ENCODE measurements at places on chromosomes 1 and 21.

- no peak for DNase-seq
These were observed 411.3 kb downstream of the PTPRU start for GRCh38 chr1:29647581-29647980.

- no peak for DNase-seq
These were observed 1442.6 kb upstream of the B3GALT2 start for GRCh38 chr1:194629011-194629410.

DNA sequence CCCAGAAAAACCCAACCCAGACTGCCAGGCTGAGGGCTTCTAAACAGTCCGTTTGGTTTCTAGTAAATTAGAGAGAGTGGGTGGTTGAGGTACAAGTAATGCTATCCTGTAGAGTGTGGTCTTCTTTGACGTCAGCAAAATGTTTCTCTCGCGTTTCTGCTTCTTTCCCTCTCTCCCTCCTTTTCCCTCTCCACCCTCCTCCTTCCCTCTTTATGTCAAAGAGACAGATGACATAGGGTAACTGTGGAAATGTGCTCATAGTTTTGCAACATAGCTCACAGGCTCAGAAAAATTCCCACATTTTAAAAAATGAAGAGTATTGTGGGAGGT, 158.3 kb downstream of the TOMM20 start:
- no peak for DNase-seq

DNA sequence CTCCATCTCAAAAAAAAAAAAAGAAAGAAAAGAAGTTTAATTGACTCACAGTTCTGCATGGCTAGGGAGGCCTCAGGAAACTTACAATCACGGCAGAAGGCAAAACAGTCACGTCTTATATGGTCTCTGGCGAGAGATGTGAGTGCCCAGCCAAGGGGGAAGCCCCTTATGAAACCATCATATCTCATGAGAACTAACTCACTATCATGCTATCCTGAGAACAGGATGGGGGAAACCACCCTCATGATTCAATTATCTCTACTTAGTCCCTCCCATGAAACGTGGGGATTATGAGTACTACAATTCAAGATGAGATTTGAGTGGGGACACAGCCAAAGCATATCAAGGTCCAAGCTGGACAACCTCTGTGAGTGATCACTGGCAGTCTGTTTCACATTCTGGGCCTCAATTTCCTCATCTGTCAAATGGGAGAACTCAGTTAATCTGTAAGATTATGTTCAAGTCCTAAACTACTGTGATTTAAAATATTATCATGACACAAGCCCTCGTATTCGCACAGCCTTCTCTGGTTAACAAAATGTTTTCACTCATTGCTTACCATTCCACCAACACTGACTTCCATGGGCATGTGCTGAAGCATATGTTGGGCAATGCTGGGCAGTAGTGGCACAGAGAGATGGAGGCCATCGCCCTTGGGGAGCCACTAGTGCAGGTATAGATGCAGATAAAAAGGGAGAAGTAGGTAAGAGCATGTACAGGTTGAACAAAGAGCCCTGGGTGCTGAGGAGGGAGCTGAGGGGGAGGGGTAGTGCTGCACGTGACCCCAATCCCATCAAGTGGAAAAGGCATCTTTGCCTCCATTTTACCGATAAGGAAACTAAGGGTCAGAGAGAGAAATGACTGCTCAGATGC, 46.2 kb upstream of the SLC2A1 start:
- no peak for DNase-seq

- DNase-seq: peak; percentile 72
These were observed 2.4 kb downstream of the NTPCR start for GRCh38 chr1:232952514-232953499.

DNA sequence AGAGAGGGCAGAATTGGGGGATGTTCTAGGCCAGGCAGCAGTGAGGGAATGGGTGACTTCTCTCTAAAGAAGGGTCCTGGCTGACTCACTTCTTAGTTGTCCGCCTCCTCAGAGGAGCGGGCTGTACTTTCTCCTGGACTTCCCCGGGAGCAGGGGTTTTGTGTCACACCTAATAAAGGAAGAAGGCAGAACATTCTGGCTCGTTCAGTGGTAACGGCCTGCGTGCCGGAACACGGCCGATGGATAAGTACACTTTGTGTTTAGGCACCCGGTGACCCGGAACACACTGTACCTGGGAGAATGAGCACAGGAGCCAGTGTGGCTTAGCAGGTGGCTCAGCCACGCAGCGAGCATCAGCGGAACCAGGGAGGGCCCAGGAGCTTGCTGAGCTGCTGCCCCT, 84.7 kb downstream of the FBXO2 start:
- DNase-seq: no peak

DNA sequence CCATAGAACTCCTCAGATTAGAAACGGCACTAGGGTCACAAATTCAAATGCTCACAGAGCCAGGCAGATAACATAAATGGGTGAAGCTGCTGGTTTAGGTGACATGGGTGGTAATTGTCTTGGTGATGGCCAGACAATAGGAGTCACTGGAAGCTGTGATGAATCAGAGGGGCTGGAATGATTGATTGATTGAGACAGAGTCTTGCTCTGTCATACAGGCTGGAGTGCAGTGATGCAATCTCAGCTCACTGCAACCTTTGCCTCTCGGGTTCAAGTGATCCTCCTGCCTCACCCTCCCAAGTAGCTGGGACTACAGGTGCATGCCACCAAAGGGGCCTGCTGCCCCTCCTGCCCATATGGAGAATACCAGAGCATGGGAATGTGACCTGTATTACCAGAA, 63.0 kb downstream of the HIVEP3 start:
- DNase-seq: no peak

DNA sequence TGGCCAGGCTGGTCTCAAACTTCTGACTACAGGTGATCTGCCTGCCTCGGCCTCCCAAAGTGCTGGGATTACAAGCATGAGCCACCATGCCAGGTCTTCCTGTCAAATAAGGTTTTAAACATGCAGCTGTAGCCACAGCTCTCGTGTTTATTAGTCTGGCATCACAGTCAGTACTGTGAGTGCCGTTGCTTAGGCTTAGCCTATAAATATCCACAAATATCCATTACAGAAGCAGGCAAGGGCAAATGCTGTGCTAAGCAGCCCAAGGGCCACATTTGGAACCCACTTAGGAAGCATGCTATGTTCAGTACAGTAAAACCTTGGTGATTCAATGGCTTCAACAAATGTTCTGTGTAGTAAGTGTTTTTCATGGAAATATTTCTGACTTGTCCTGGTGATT, 75.9 kb downstream of the KIF1B start:
- no peak for DNase-seq

DNA sequence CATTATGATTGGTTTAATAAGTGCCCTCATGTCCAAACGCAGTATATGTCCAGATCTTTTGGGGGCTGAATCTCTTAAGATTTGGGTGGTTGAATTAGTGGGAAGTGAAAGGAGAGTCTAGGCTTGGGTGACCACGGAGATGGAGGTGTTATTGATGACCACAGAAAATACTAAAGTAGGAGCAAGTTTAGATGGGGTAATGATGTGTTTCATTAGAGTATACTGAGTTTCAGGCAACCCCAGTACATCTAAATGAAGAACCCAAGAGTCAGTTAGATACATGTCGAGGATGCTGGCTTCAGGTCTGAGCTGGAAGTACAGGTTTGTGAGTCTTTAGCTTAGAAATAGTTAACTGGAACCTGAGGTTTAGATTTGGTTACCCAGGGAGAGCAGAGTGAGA, 6.5 kb upstream of the ZZZ3 start:
- no peak for DNase-seq

DNA sequence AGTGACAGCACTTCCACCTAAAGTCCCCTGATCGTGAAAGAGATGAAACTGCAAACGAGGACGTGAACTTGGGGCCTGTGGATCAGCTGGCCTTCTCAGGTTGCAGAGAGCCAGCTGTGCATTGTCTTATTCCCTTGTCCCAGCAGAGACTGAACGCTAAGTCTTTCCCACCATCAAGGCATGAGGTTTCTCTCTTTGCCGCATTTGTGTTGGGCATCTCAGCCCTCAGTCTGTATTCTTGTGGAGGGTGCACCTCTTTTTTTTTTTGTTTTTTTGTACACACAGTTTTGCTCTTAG, 71.4 kb downstream of the KIF26B start:
- DNase-seq: no peak

DNA sequence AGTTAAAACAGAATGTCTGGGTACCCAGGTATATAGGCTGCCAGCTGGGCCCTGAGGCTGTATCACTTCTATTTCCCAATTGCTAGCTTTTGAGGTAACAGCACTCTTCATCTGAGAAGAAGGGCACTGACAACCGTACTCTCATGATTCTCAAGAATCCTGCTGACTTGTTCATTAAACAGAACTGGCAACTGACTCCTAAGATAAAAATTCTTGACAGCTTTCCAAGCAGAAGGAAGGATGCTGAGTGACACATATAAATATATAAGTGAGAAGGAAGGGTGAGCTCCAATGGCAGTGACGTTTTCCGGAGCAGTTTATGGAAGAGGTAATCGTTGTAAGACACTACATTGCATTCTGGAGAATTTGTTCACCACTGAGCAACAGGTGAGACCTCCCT, 48.1 kb upstream of the NRIP1 start:
- DNase-seq: no peak

DNA sequence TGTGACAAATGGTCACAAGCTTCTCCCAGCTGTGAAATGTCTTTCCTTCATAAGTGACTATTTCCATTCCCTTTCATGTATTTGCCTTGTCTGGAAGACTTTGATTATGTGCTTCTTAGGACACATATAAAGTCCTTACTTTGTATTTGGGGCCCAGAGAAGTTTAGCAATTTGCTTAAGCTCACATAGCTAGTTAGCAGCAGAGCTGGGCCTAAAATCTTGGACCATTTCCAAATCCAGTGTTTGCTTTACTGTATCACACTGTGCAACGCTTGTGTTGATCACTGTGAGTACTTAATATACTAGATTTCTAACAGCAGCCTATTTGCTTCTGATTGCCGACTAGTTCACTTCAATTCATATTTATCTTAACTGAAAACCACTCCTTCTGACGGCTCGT, 2.2 kb upstream of the KCNA3 start:
- no peak for DNase-seq

GRCh38 chr1:188363943-188364342, 1535.2 kb downstream of the PLA2G4A start:
- no peak for DNase-seq

DNA sequence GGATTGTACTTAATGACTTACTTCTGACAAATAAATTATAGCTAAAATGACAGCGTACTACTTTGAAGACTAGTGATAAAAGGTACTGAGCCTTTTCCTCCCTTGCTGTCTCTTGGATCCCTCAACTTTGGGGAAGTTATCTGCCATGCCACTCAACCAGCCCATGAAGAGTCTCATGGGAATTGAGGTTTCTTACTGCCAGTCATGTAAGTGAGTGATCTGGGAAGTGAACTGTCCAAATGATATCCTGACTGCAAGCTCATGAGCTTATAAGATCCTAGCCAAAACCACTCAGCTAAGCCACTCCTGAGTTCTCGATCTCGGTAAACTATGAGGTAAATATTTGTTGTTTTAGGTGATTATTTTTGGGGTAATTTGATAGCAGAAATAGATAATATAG, 247.8 kb downstream of the NCAM2 start:
- DNase-seq: no peak

- DNase-seq: no peak
These were observed 356.0 kb downstream of the TGFB2 start for GRCh38 chr1:218701131-218701530.

DNA sequence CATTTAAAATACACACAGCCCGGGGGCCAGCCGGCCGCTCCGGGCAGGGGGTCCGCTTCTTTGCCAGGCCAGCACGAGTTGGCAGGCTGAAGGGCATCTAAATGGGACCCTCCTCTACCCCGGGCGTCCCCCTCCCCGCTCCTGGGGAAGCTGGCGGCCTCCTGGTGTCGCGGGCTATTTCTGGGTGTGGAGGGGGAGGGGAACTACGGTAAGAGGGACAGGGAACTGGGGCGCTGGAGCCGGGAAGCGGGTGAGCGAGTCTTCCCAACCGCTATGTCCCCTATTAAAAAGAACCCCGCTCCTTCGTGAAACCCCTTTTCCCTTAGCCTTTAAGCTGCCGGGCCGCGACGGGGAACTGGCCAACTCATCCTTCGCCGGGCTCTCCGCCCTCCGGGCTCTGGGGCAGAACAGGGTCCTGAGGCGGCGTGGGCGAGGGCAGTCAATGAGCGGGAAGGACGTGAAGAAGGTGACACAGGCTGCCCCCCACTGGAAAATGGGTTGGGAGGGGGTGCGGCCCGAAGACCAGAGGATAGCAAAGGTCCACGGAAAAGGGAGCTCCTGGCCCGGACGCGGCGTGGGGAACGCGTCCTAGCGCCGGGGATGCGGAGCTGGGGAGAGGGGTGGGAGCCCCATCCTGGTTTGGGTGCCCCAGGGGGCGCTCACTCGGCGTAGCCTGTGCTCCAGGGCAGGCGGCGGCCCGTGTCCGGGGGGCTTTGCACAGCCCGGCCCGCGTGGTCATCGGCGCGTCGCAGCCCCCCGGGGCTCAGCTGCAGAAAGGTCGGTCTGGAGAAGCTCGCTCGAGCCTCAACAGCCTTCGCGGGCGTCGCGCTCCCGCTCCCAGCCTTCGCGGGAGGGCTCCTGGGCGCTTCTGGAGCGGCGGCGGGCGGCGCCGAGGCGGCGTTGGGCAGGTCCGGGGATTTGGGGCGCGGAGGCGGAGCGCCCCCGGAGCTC, 544 bp downstream of the PPM1J start:
- peak; percentile 11 for DNase-seq

DNA sequence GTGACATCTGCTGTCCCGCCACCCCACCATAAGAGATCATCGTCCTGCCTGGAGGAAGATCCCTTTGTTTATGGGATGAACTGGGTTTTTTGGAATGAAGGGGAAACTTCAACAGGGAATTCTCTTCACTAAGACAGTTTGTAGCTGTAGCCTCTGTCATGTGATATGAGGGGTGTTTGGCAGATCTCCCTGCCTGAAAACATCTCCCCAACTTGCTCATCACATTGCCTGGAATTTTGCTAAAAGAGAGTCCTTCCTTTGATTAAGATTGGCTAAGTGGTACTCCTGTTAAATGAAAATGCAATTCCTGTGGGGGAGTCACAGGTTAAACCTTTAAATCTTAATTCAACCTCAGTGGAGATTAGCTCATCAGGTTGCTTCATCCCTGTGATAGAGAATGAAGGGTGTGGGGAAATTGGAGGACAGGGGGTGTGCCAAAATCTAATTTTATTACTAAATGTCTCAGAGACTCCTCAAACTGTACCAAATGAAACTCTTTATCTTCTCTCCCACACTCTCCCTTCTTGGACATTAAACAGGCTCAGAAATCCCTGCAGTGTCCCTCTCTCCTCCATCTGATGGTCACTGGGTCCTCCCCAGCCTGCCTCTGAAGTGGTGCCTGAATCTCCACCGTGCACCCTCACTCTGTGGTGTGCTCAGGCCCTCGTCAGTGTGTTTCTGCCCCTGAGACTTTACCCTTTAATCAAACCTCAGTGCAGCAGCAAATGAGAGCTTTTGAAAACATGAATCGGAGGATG, 54.8 kb downstream of the IER5 start:
- no peak for DNase-seq
